ENCODE measurements at places on chromosomes 4 and X.

- DNase-seq: no peak
Observed at GRCh38 chr4:184269879-184270430, 52.3 kb upstream of the ENPP6 start.

GRCh38 chr4:68997040-68997439, 45.4 kb upstream of the UGT2A3 start:
- no peak for DNase-seq

DNA sequence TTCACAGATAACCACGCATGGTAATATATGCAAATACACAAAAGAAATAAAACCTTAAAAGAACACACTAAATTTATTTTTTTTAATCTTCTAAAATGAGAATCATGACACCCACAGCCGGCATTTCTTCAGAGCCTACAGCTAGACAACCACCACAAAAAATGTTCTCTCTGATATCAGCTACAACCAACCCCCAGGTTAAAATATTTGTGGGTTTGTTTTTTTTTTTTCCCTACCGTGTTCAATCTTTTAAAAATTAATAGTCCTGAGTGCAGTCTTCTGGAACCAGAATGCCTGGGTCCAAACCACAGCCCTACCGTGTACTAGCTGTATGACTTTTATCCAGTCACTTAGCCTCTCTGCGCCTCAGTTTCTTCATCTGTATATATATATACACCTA, 36.0 kb downstream of the MAML3 start:
- DNase-seq: no peak

DNA sequence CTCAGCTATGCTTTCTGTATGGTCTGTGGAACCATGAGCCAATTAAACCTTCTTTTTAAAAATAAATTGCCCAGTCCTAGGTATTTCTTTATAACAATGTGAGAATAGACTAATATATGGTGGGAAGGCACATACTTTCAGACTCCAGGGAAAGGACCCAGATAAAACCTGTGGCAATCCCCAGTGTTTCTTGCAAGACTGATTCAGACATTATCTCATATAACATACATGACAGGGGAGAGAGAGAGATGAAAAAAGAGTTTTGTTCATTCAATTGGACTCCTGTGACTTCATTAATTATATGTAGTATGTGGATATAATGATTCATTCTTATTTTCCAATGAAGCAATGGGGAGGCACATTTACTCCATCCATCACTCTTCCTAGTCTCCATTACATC, 291.4 kb upstream of the PRKX start:
- DNase-seq: no peak

- DNase-seq: no peak
Observed at GRCh38 chrX:44731160-44731559, 112.7 kb upstream of the DUSP21 start.

DNA sequence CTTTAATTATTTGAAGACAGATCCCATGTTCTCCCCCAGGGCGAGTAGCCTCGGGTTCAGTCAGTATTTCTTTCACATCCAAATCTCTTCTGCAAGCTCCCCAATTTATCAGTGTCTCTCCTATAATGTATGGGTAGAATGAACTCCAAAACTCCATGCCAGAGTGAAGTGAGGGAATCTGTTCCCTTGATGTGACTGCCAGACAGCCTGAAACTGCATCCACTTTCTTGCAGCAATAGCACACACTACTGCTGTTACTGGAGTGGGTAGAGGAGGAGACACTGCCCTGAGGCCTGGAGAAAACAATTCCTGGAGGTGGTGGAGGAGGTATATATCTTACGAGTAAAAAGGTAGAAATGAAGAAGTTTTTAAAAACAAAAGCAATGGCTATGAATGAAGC, 11.0 kb downstream of the LNX1 start:
- no peak for DNase-seq

GRCh38 chr4:161252520-161253141, 911.2 kb downstream of the FSTL5 start:
- no peak for DNase-seq

DNA sequence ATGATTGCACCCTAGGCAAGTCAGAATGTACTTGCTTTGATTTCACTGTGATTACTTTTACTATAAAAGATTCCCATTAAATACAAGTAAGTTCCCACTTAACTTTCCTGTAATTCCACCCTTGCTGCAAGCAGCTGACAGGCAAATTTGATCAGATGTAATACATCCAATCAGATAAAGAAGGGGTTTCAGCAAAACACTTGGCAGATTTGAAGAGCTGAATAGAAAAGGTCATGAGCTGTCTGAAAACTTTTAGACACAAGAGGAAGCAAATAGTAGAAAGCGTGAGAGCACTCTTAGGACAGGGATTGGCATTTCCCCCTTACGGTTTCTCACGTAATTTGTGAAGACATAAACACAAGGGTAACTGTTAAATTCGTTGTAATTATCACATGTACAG, 22.8 kb downstream of the HSD17B13 start:
- DNase-seq: no peak

- no peak for DNase-seq
Observed at GRCh38 chr4:125101719-125102118, 213.0 kb upstream of the FAT4 start.

DNA sequence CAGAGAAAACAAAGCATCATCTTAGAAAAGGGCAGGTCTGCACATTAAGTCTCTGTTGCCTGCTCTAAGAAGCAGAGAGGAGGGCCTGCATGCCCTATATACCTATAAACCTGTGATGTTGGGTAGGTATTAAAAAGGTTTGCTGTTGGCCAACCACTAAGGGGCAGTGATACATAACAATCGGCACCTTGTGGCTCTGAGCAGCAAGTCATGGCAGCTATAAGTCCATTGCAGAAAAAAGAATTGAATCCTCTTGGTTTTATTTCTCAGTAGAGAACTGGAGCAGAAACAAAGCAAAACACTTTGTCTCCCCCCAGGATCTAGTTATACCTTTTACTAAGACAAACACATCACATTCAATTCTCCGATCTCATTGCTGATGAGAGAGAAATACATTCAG, 1364.4 kb downstream of the STIM2 start:
- DNase-seq: peak; percentile 22

DNA sequence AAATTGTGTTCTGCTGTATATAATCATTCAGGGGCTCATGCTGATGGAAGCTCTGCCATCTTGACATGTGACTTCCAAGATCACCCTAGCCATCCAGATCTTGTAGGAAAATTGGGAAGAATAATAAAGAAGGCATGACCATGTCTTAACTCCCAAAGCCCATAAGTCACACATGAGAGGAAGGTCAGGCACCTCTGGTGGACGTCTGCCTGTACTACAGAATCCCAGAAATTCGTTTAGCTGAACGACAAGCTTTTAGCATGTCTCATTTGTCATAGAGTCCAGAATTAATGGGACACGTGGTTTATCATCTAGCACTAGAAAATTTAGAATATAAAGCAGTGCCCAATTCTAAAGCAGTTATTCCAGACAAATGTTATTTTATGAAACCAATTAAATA, 212.7 kb downstream of the CENPC start:
- DNase-seq: peak; percentile 33

GRCh38 chr4:182843808-182844325, 73.3 kb downstream of the DCTD start:
- DNase-seq: no peak

GRCh38 chrX:27619975-27620374, 29.8 kb downstream of the DCAF8L2 start:
- no peak for DNase-seq

GRCh38 chrX:24253030-24253429, 60.8 kb downstream of the SUPT20HL2 start:
- DNase-seq: no peak

DNA sequence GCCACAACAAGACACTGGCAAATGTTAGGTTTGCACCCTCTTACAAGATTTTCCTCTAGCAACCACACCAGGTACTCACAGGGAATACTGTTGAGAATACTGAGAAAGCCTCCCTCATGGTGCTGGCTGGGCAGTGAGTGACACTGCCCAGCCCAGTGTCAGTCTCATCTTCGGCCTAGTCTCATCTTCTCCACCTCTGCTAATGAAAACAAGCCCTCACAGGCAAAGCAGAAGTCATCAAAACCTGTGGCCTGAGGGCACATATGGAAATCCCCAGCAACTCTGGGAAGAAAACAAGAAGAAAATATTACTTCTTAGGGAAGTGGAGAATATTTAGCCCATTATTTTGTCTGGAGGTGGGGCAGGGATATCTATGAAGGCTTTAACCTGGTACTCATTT, 7.9 kb upstream of the ADAM29 start:
- DNase-seq: no peak

DNA sequence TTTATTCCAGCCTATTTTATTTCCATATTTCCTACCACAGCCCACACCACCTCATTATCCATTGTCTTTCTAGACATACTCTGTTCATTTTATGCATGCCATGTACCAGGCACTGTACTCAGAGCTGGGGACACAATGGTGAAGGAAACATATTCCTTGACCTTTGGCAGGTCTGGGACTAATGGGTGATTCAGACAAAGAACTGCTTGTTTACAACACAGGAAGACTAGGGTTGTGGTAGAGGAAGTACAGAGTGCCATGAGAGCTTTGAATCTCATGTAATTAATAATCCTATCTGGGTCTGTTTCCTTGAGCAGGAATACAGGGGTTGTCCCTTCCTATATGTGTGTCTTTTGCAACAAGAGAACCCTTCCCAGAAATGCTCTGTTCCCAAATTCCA, 75.1 kb upstream of the NUDT10 start:
- DNase-seq: no peak

- DNase-seq: no peak
Observed at GRCh38 chr4:140463182-140463581, 34.9 kb downstream of the MGAT4D start.

GRCh38 chr4:95779447-95779846, 60.4 kb upstream of the PDHA2 start:
- no peak for DNase-seq

DNA sequence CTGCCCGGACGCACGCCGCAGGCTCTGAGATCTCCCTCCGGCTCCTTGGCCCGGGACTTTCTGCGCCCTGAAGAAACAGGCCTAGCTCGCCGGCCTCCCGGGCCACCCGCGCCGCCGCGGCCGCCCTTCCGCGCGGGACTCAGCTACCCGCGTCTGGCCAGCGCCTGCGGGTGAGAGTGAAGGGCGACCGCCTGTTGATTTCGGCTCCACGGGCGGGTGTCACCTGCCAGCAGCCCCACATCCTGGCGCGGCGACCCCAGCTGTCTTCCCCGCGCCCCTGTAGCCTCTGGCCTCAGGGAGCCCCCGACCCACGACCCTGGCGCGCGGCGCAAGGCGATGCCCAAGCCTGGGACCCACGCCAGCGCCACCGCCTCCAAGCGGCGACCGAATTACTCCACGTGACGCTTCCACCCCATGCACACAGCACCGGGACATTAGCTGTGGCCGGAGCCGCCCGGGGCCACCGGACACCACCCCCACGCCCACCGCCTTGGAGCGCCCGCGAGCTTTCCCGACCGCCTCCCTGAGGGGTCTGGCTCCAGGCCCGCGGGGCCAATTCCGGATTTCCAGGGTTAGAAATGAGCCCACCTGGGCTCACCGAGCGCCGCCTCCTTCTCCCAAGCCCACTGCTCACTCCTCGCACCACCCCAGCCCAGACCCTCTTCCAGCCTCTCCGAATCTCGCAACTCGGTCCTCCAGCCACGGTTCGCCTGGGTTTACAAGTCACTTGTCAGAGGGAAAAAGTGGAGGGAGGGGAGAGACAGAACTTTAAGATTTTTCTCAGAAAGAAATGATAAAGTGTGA, 10.2 kb downstream of the ARX start:
- DNase-seq: no peak

GRCh38 chr4:185039508-185040273, 21.4 kb downstream of the HELT start:
- no peak for DNase-seq

DNA sequence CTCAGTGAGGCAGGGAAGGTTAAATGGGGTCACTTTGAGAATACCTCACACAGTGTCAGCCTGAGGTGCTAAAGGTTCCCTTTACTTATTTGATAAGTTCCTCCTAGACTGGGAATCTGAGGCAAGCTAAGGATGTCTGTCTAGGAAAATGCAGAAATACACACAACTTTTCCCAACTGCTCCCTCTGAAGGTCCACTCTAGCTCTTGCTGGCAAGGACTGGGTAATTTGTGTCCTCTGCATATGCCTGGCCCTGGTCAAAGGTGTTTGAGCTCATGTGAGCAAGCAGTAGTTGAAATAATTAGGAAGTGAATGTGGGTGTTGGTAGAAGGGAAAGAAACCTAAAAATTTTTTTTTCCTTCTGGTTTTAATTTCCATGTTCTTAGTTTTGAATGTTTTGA, 21.3 kb downstream of the TXLNG start:
- DNase-seq: no peak

- peak; percentile 35 for DNase-seq
Observed at GRCh38 chr4:4480685-4481398, 61.0 kb downstream of the STX18 start.

- no peak for DNase-seq
Observed at GRCh38 chr4:147525494-147526271, 44.8 kb downstream of the EDNRA start.

GRCh38 chrX:154607370-154607769, 11.7 kb downstream of the CTAG1B start:
- no peak for DNase-seq

DNA sequence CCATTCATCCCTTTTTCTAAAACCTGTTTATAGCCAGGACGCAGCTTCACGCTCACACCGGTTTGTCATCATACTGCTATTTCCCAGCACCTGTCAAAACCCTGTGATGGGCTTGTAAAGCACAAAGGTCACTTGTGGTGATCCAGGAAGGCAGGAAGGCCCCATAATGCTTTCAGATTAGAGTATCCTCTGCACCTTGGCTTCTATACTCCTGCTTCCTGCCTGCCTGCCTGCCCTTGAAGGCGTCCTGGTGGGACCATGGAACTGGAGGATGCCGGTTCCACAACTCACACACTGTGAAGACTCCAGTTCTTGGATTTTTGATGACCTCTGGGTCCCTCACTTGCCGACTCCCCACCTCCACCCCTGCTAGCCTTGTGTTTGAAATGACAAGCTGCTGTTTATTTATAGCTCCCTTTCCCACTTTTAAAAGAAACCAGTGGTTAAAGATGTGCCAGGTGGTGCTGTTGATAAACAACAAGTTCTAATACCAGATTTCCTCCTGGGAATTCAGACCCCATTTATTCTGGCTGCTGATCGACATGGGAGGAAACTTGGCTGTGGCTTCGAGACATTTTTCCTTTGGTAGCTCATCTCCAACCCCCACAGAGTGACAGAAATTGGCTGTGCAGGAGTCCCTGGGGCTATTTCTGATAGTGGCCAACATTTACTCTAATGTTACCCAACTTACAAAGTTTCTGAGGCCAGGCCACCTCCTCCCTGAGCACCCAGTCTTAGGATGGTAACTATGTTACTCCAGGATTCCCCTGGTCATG, 211.5 kb downstream of the KDR start:
- no peak for DNase-seq

DNA sequence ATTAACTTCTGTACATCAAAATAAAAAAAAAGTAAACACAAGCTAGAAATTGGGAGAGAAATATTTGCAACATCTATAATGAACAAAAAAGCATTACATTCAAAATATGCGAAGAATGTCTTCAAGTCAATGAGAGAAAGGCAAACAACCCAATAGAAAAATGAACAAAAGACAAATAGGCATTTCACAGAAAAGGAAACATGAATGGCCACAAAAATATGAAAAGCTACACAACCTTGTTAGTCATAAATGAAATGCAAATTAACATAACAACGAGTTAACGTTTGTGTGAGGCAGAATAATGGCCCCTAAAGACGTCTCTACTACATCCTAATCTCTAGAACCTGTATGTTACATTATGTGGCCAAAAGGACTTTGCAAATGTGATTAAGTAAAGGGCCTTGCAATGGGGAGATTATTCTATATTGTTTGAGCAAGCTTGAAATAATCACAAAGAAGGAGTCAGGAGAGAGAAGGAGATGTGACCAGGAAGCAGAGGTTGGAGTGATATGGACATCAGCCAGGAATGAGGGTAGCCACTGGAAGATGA, 86.8 kb downstream of the WDFY3 start:
- no peak for DNase-seq

- DNase-seq: no peak
Observed at GRCh38 chr4:52894443-52894842, 32.3 kb downstream of the RASL11B start.
